ENCODE measurements at places on chromosomes 5 and 9.

- DNase-seq: no peak
Observed at GRCh38 chr9:114798780-114799427, 6.9 kb downstream of the TNFSF15 start.

- DNase-seq: no peak
Observed at GRCh38 chr5:33338336-33339110, 102.2 kb upstream of the TARS1 start.

- DNase-seq: no peak
Observed at GRCh38 chr5:14467886-14468285, 113.7 kb upstream of the OTULINL start.

DNA sequence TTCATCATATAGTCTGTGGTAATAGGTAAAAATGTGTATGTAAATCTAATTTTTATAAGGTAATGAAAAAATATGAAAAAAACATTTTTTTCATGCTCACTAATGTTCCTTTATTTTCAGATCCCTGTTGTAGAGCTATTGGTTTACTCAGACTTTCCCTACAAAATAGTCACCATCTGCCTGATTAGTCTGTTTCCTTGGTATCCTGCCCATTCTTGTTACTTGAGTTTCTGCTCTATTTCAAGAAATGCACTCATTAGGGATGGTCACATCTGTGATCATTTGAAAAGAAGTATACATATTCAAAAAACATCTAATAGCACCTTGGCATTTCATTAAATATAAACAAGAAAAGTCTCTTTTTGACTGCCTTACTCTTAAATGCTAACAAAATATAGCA is 21.6 kb upstream of the RASA1 start:
- no peak for DNase-seq

DNA sequence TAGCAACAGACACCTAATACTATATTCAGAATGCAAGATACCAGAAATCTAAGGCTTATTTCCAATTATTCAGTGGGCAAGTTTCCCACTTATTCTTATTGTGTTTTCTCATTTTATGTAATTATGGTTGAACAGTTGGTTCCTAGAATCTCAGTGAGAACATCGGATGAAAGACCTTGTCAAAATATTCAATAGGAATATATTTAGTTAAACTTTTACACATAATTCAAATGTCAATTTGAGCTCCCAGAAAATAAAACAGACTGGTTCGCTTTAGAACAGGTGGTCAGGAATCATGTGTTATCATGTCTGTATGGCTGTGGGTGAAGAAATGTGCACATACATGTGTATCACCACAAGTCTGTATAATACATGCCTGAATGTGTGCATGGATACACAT is 447.8 kb downstream of the MED10 start:
- no peak for DNase-seq

DNA sequence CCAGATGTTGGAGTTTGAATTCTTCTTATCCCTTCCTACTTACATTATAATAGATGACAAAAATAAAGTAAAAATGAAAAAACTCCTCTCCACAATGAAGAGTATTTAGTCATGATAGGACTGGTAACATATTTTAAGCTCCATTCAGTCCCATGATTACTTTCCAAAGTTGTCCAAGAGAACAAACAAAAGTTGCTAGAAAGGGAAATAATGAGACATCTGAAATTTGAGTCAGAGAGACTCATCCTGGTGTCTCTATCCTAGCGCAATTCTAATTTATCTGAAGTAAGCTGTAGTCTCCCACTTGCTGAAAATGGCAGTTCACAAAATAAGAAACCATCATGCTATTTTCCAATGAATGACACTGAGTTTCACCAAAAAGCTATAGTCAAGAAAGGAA is 152.2 kb downstream of the BNC2 start:
- DNase-seq: no peak

DNA sequence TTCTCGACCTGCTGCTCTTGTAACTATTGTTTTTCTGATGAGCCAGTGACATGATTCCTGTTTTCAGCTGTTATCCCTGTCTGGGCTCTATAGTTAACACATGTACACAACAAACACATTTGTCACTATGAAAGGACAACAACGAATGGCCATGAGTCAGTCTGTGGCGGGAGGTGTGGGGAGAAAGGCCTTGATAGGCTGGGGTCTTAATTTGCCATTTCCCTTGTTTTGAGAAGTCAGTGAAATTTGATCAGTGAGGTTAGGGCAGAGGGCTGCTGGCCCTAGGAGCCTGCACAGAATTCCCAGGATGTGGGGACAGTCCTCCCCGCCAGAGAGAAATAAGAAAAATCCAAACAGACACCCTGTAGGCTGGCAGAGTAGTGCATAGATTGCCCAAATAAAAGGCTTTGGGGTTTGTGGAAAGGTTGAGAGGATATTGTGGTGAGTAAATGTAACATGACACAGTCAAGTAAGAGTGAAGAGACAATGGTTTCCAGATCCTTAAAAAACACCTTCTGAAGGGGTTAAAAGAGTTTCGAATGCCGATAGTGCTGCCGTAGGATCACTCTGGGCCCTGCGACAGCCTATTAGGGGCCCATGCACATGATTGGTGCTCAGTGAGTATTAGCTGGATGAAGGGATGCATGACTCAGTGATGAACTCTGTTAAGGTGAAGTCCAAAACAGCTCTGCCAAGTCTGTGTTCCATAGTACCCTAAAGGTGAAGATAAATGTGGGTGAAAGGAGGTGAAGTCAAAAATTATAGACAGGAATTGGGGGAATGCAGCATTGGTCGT is 110.9 kb upstream of the PRRC1 start:
- no peak for DNase-seq

- no peak for DNase-seq
Observed at GRCh38 chr5:141707510-141707909, 25.5 kb upstream of the ARAP3 start.

GRCh38 chr5:61281686-61282085 is 50.4 kb upstream of the ZSWIM6 start:
- DNase-seq: no peak

GRCh38 chr9:120306561-120306960 is 273.4 kb downstream of the CDK5RAP2 start:
- no peak for DNase-seq

GRCh38 chr9:125239631-125240597 is 1.2 kb downstream of the HSPA5 start:
- no peak for DNase-seq

DNA sequence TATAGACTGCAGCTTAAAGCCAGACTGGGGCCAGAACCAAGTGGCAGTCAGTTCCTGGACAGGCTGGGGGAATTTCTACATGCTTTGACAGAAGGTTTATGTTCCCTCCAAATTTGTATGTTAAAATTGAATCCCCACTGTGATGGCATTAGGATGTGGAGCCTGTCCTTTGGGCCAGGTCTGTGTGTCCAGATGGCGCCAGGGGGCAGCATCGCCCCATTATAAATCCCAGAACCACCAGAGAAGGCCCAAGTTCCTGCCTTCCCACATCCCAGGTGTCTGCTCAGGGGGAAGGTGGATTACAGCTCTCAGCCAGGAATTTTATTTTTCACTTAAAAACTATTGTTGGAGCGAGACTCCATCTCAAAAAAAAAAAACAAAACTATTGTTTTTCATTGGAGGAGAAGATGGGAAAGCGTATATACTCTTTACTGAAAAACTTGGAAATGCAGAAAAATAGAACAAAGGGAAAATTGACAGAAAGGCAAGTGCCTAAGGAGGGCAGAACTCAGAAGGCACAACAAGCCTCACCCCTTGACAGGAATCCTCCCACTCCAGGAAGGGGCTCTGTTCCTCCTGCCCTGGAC is 5.0 kb downstream of the IL3 start:
- peak; percentile 56 for DNase-seq

DNA sequence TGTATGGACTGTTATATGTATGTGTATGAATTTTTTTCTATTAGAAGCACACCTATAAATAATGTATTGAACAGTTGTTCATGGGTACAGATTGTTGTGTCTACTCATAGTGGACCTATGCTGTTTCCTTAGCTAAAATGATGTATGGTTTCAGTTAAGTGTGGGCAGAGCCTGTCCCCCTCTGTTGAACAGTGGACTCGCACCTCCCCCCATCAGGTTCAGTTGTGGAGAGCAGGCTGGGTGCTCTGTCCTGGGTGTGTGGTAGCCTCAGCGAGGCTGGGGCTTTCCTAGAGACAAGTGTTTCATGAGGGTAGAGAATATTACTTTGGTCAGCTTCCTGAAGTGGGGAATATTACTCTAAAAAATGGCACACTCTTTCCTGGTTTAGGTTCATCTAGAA is 47.4 kb upstream of the LRRTM2 start:
- DNase-seq: no peak

DNA sequence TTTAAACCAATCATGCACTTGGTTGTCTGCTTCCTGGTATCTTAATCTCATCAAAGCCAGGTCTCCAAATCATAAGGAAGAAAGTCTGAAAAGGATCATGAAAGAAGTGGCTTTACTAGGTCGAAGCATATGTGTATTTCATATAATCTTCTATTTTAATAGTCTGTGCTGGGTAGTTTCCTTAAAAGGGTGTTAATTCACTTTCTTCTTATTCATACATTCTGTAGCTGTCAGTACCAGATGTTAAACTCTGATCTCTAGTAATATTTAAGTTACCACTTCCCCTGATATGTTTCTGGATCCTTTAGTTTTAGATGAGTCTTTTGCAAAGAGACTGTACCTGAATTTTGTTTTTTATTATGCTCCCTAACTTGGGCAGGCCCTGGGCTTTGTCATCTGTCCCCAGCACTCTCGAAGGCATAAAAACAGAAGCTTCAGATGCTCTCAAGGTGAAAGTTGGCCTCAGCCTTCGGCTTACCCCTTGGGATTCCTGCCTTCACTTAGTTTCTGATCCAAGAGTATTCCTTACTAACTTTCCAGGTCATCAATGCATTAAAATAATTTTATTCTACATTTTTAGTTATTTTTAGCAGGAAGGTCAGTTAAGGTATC is 15.0 kb upstream of the LNPEP start:
- DNase-seq: no peak

DNA sequence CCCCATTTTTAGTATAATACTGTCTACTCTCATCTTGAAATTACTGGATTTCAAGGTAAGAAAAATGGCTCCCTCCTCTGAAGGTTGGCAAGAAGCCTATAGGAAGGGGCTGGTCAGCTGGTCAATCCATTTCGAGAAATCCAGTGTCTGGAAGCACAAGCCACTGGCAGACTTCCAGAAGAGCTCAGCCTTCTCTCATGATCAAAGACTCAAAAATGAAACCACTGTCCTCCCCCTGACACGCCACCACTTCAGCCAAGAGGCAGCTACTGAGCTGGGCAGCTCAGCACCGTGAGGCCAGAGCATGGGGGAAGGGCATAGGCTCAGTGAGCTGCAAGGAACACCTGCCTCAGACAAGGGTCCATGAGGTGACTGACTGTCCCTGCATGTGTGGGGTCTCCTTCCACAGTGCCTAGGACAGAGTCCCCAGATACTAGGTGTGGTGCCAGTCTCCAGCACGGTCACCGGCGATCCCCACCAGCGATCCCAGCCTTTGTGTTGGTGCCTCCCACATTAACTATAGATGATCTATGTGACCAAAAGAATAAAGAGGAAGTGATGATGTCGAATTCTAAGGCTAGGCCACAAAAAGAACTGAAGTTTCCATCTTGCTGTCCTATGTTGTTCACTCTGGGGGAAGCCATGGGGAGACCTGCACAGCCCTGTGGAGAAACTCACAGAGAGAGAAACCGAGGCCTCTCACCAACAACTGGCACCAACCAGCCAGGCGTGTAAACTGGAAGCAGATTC is 100.1 kb upstream of the LRRTM2 start:
- DNase-seq: no peak

GRCh38 chr9:98010445-98010844 is 27.3 kb downstream of the ANP32B start:
- peak; percentile 24 for DNase-seq

- no peak for DNase-seq
Observed at GRCh38 chr5:147509041-147509709, 693 bp downstream of the DPYSL3 start.

DNA sequence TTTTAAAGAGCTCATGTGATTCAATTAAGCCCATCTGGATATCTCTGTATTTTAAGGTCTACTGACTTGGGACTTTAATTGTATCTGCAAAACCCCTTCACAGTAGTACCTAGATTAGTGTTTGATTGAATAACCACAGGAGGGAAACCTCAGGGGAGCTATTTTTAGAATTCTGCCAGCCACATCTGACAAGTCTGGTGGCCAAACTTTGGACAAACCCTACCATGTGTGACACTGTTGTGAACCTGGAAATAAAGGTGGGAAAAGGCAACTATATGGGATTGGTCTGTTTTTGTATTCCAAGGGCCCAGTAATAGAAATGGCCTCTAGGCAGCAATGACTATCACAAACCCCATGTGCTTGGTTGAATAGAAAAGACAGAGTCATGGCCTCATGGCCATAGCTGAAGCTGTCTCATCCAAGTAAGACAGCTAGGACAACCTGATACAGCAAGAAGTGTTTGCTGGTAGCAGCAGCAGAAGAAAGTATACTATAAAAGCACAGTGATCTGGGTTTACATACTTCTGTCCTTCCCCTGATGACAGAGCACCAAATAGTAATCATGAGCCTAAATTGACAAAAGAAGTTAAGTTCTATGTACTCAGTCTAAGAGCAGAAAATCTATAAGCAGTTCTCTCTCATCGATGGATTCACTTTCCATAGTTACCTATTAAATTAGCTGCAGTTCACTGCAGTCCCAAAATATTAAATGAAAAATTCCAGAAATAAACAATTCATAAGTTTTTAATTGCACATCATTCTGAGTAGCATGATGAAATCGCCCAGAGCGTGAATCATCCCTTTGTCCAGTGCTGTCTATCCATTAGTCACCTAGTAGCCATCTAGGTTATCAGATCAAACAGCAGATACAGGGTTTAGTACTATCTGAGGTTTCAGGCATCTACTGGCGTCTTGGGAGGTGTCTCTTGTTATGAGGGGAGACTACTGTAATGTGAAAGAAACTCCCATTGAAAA is 189.8 kb downstream of the ARHGAP26 start:
- DNase-seq: peak; percentile 85

DNA sequence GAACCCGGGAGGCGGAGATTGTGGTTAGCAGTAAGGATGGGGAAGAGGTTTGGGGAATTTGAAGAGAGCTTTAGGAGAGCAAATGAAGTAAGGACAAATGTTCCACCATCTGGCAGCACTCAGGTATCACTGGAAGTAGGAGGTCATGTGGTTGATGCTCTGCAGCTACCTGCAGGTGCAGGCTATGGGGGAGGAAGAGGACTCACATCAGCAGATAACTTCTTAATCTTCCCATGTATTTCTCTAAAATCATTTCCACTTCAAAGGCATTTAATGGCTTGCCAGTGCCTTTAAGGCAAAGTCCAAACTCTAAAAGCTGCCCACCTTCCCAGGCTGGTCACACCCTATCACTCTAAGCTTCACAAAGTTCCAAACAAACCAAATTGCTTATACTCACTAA is 8.1 kb upstream of the HAVCR1 start:
- no peak for DNase-seq

GRCh38 chr5:107331312-107331711 is 339.4 kb downstream of the EFNA5 start:
- no peak for DNase-seq

DNA sequence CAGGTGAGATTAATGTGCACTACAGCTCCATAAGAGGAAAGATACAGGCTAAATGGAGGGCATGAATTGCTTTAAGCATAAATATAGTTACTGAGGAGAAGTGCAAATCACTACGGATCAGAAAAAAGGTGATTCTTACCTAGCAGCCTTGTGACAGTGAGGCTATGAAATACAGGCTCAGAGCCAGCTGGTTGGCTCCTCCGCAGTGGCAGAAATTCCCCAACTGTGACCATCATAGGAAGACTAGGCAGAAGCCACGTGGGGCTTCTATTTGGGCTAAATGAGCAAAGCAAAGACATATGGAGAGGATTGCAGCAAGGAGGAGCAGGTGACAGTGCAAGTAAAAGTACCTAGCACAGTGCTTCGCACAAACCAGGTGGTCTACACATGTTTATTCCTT is 40.5 kb downstream of the CDO1 start:
- DNase-seq: no peak

All from inflammatory macrophage treated with lipopolysaccharide for 4 hours (primary cell).